ENCODE measurements at places on chromosomes 6 and 20. TPM values are rescaled to one million over a fixed set of nuclear protein-coding genes. Genes with fewer than 3 reads are reported as not detected.

DNA sequence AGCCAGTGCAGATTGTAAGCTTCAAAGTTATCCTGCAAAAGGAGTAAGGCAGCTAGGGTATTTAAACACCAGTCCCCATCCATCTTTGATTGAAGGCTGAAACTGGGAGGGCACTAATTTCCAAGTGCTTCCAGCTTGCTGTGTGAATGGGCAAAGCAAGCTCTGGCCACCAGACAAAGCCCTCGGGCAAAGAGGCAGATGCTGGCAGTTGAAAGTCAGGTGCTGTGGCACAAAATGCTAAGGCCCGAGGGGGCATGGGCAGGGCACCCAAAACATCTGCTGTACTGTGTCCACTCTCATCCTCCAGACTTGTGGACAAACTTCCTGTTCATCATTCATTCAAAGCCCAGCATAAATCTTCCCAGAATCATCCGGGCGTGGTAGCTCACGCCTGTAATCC is 62.9 kb downstream of the TRMT6 start:
- no peak for DNase-seq

- no peak for DNase-seq
These were observed 34.5 kb upstream of the HLA-A start for GRCh38 chr6:29907637-29908340.

DDX43 gene
- total RNA-seq = 0.79 TPM

NEU1 gene
- 50.0 TPM for total RNA-seq

C6orf132 gene
- total RNA-seq = under 0.01 TPM

All from lung microvascular endothelial cell (primary cell).